Breast epithelium (tissue), 4 donors: ENCODE measurements at places on chromosomes 2 and 18. TPM values are rescaled to one million over a fixed set of nuclear protein-coding genes. Genes with fewer than 3 reads are reported as not detected.

- DNase-seq = no peak
Observed at GRCh38 chr2:160111951-160112798, 49.8 kb upstream of the PLA2R1 start.

- DNase-seq = no peak
Observed at GRCh38 chr2:160609346-160609745, 115.7 kb upstream of the RBMS1 start.

GRCh38 chr2:177303939-177304338 lies 39.4 kb upstream of the NFE2L2 start:
- DNase-seq = no peak

GRCh38 chr18:75473316-75473715 lies 45.8 kb upstream of the SMIM21 start:
- DNase-seq = no peak

- no peak for DNase-seq
Observed at GRCh38 chr18:10490401-10491165, 35.2 kb upstream of the NAPG start.

DNA sequence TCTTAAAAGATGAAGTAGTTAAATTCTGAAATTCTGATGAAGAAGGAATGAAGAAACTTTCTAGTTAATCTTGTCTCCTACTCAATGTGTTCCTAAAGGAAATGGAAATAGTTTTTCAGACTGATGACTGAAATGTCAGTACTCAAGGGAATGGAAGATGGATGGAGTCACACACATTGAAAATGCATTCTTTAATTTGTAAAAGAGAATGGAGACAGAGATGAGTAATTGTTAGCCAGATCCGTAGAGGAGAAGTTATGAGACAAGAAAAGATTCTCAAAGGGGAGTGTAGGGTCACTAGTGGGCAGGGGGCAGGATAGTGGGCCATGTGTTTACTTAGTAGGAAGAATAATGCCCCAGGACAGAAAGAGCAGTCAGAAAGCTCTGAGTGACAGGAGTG lies 13.3 kb downstream of the ZSWIM2 start:
- DNase-seq = no peak

DNA sequence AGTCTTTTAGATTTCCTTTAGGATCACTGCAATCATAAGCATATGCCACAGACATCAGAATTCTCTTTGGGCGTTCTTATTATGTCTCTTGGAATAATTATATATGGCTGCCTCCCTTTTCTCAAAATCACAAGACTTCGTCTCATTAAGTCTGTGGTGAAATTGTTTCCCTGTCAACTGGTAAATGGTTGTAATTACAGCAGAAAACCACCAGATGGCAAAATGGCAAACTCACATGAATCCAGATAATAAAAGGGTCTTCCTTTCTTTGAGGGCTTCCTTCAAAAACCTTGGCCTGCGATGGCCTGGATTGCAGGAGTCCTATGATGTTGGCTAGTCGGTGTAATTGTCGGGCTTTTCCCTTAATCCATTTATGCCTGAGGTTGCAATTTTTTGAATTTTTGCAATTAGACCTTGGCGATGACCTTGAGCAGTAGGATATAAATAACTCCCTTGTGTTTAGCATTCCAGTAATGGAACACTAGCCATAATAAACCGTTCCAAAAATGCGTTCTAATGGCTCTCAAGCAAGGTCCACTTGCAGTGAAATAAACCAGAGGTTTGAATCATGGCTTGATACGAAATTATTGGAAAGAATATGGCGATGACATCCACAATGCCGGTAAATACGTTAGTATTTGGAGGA lies 656.4 kb downstream of the MBD2 start:
- DNase-seq = no peak

Gene IKZF2
- total RNA-seq = 8.0 TPM
